ENCODE measurements at places on chromosomes 11 and 22. TPM values are rescaled to one million over a fixed set of nuclear protein-coding genes. Genes with fewer than 3 reads are reported as not detected.

DNA sequence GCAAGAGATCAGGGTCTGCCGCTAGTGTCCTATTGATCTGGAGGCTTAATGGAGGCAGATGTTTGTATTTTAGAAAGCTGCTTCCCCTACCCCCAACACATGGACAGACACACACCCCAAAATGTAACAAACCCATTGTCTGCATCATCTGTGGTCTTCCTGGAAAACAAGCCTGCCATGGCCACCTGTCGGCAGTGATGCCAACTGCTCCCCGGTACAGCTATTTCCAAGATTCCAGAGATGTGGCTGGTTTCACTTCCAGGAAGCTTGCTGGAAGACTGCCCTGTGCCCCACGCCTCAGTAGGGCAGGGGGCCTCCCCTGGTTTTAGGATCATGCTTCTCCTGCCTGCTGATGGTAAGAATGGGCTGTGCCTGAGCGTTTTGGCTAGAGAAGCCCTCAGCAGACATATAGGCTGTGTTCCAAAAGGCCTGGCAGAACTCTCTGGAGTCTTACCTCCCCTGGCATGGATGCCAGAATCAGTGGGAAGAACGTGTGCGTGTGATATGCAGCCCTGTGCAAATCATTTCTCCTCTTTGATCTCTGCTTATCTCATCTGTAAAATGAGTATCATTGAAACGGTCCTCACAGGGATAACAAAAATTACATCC lies 108.6 kb downstream of the FBXO7 start:
- DNase-seq: no peak

PTGDR2 gene
- total RNA-seq: 0.28 TPM

DNA sequence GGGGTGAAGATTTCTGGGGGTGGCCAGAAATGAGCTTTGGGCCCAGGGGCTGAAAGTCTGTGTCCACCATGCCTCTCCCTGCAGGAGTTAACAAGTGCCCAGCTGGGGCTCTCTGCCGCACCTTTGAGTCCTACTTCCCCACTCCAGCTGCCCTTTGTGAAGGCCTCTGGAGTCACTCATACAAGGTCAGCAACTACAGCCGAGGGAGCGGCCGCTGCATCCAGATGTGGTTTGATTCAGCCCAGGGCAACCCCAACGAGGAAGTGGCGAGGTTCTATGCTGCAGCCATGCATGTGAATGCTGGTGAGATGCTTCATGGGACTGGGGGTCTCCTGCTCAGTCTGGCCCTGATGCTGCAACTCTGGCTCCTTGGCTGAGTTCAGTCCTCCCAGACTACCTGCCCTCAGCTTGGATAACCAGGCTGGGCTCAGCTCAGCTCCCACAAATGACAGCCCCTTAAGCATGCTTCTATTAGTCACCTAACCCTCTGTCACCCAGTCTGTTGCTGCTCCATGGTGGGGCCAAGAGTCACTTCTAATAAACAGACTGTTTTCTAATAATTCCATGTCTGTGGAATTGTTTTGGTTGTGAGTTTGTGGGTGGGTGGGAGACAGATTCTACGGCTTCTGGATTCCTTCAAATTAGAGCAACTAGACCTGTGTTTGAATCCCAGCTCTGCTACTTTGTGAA lies 3.0 kb upstream of the INPPL1 start:
- DNase-seq: no peak

RAPSN gene
- 0.29 TPM for total RNA-seq

TSKU gene
- 0.13 TPM for total RNA-seq

- no peak for DNase-seq
Observed at GRCh38 chr11:86802601-86803051, 2.3 kb downstream of the PRSS23 start.

PRG3 gene
- not detected for total RNA-seq

THRSP gene
- not detected for total RNA-seq

DNA sequence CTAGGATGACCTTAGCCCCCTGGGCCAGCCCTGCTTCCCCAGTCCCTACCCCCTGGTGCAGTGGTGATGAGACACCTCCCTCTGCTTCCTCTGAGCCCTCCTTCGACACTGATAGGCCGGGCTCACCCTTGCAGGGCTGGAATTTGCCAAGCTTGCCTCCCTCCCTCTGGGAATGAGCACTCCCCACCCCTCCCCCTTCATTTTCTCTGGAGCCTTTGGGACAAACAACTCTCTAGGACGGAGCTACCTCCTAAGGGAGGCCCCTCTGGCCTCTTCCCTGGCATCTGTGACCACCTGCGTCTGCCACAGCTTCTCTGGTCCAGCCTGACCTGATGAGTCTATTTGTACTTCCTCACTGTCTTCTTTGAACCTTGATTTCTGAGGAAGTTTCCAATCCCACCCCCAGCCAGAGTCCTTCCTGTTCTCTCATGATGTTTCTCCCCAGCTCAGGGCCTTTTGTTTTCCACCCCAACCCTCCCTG lies 53.3 kb upstream of the ADA2 start:
- DNase-seq: no peak

- DNase-seq: no peak
Observed at GRCh38 chr11:47856186-47856585, 8.0 kb upstream of the NUP160 start.

ESAM gene
- total RNA-seq: 0.77 TPM

MMP7 gene
- total RNA-seq: not detected

GRIK4 gene
- not detected for total RNA-seq

DNA sequence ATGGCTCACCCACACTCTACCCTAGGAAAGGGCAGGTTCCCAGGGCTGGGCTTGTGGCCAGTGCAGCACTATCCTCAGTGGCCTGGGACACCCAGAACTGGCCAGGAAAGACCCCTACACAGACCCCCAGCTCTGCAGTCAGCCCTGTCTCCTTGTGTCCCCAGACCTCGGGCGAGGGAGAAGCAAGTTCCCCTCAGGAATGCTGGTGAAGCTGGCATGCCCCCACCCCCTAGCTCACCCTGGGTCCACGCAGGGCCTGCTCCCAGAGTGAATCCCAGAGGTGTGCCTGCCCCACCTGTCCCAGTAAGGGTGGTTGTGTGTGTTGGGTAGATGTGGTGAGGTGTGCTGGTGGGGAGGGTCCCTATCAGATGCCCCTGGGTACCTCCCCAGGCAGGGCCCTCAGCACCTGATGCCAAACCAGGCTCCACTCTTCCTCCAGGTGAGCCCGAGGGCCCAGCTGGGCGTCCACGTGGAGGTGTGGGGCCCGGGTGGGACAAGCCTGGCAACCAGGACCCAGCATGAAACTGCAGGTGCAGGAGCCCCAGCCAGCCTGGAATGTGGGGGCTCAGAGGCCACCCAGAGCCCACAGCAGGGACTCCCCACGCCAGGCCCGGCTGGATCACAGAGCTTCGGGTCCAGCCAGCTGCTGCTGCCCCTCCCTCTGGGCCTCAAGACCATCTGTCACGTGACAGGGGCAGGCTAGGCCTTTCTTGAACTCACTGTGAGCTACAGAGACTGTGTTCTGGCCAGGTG lies 48.4 kb upstream of the KCNQ1OT1 start:
- DNase-seq: no peak

DNA sequence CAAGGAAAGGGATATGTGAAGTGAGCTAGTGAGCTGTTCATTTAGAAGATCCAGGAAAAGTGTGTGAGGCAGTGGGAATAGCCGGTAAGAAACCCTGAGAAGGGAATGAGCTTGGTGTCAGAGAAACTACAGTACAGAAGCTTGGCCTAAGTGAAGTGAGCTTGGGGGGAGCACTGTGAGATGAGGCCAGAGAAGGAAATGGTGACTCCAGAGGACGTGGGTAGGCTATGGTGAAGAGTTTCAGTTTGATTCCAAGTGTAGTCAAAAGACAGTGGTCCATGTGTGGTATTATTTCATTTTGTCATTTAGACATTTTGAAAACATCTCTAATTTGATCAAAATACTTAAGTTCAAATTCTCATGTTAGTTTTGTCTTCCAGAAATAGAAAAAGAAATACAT lies 77.2 kb downstream of the GRK3 start:
- no peak for DNase-seq

SOX10 gene
- not detected for total RNA-seq

DNA sequence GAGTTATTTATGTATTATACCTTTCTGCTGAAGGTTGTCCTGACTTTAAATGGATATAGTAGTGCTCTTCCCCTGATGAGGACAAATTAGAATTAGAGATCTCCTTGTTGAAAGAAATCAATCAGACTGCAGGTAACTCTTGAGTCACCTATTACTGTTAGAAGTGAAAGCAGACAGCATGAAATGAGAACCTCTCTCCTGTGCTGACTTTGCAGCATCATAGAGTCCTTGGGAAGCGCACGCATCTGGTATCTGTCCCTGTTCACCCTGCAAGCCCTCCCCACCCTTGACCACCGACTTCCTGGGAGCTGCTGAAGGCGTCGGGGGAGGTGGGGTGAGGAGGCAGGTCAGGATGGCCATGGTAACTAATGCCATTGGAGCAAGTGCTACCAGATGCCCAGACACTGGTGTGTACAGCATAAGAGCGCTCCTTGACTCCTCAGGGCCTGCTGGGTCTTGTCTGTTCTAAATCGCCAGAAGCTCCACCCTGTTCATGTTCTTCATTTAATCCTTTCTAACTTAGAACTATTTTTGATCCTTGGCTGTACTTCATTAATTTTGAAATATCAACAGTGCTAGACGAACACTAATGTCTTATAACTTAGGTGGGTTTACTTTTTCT lies 143.9 kb downstream of the WNT7B start:
- DNase-seq: no peak

OR51D1 gene
- total RNA-seq: not detected

GRCh38 chr11:125297346-125297915 lies 132.9 kb downstream of the PKNOX2 start:
- DNase-seq: no peak

DNA sequence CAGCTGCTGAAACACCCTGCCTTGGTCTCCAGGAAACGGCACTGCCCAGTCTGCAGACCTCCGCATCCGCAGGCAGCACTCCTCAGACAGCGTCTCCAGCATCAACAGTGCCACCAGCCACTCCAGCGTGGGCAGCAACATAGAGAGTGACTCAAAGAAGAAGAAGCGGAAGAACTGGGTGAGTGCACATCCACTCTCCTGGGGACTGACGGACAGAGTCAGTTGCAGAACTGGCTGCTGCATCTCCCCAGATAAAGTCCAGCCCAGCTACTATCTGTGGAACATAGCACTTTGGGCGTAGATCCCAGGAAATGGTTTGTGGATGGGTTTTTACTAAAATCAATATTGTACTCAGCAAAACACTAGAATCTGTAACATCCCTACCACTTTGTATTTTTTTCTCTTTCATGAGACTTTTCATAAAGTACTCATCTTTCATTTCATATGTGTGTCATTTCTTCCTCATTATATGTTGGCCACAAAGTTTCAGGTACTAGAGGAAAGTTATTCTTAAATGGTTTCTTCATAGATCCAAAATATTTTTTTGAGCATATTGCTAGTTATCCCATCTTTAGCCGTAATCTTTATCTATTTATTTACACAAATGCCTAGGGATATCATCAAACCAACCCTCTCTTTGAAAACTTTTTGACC lies 80.1 kb downstream of the DBX1 start:
- DNase-seq: no peak

DNA sequence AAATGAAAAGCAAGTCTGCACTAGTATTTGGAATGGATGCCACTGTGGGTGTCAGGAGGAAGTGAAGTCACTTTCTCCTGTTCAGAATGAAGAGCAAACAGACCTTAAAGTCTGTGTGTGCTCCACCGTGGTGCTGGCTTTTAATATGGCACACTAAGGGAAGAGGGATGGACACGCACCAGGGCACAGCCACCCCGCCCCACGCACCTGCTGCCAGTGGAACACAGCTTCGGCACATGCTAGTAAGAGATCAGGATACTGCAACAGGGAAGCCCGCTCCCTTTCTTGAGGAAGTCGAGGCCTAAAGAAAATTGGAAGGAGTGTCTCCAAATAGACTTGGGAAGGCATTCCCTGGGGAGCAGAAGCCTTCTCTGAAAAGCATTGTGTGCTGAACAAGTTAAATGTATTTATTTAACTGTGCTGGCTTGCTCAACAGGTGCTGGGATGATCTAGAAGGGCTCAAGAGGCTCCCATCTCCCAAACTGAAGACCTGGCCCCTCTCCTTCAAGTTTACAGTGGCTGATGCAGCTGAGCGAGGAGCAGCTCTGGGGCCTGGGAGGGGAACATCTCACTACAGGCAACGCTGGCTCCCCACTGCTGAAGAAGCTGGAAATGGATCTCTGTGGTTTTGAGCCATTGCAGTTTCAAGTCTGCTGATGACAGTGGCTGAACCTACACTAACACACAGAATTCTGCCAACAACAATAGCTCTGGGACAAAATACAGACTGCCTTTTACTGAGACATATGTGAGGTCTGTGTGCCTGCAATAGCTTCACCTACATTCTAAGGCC lies 504.6 kb upstream of the B3GAT1 start:
- no peak for DNase-seq

IGSF9B gene
- total RNA-seq: 12.2 TPM

MS4A6A gene
- total RNA-seq: 1.6 TPM

DNA sequence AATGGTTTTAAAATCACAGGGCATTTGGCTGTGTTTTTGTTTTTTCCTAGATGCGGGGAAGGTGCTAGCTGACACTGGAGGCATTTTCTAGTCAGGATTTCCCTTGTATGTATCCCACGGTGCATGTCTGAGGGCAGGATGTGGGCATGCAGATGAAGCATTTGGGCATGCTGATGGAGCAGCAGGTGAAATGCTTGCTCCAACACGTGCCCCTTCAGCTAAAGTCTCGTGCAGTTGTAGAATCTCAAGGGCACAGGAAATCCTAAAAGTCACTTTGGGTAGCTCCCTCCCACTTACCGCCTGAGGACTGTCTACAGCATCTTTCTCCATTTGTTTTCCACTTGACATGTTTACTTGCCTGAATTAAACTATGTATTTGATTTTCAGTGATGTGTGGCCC lies 429.4 kb upstream of the B3GAT1 start:
- no peak for DNase-seq

GRCh38 chr11:46386005-46386578 lies 4.6 kb downstream of the MDK start:
- DNase-seq: no peak

TREH gene
- not detected for total RNA-seq

Data from CD8-positive, alpha-beta memory T cell (primary cell).